Memory B cell (primary cell): ENCODE measurements at places on chromosomes 6 and 20.

- no peak for DNase-seq
Observed at GRCh38 chr6:10389739-10390494, 25.0 kb downstream of the TFAP2A start.

- no peak for DNase-seq
Observed at GRCh38 chr20:53606364-53606985, 12.8 kb upstream of the ZNF217 start.

- no peak for DNase-seq
Observed at GRCh38 chr6:94213226-94213625, 793.9 kb upstream of the EPHA7 start.

- DNase-seq = no peak
Observed at GRCh38 chr6:22322103-22323030, 25.5 kb upstream of the PRL start.

- no peak for DNase-seq
Observed at GRCh38 chr6:32519910-32520258, 10.2 kb downstream of the HLA-DRB5 start.

- DNase-seq = no peak
Observed at GRCh38 chr20:24206995-24207394, 218.4 kb upstream of the GGTLC1 start.

DNA sequence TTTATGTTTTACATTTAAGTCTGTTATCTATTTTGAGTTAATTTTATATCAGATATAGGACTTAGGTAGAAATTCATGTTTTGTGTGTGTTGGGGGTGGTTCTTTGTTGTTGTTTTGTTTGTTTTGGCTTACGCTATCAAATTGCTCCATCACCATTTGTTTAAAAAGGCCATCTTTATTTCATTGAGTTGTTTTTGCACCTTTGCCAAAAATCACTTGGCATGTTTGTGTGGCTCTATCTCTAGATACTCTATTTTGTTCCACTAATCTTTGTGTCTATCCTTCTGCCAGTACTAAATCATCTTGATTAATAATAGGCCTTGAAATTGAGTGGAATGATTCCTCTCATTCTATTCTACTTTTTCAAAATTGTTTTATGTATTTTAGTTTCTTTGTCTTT lies 7.4 kb downstream of the CYP39A1 start:
- no peak for DNase-seq

DNA sequence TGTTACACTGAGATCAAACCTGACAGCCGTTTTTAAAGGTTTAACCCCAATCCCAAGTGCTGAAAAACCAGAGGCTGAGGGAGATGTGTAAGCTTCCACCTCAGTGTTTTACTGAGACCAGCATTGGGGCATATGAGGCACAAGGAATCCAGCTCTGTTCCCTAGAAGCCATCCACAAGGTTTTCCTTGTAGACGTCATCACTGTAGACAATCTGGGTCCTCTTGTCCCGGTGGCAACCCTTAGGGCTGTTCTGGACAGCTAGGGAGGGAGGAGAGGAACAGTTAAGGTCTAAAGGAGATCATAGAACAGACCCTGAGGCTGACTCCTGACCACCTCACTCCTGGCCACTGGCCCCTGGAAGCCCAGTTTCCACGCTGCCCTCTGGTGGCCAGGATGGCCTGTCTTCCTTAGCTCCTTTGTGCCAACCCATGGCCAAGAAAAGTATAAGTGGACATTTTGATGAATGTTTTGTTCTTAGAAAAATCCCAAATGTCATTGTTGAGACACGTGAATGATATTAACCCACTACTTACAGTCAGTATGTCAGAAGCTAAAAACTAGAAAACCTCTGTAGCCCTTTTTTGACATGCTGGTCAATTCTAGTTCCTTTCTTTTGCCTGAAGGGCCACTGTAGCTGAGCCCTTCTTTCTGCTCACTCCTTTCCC lies 6.4 kb downstream of the CFB start:
- DNase-seq = no peak

GRCh38 chr20:40915756-40916155 lies 112.9 kb upstream of the TOP1 start:
- DNase-seq = no peak

GRCh38 chr6:147582991-147583390 lies 74.5 kb downstream of the SAMD5 start:
- no peak for DNase-seq

- no peak for DNase-seq
Observed at GRCh38 chr20:57374343-57374930, 16.8 kb upstream of the RBM38 start.

GRCh38 chr6:111520524-111520923 lies 37.5 kb upstream of the REV3L start:
- DNase-seq = no peak

- no peak for DNase-seq
Observed at GRCh38 chr6:163960128-163960527, 545.6 kb downstream of the QKI start.
